ENCODE measurements at places on chromosomes 12 and 14.
A peak's percentile ranks its signal among the peaks of the same experiment; 100 is the strongest.

GRCh38 chr12:3316776-3317480 lies 174.1 kb upstream of the PRMT8 start:
- DNase-seq, result no peak

DNA sequence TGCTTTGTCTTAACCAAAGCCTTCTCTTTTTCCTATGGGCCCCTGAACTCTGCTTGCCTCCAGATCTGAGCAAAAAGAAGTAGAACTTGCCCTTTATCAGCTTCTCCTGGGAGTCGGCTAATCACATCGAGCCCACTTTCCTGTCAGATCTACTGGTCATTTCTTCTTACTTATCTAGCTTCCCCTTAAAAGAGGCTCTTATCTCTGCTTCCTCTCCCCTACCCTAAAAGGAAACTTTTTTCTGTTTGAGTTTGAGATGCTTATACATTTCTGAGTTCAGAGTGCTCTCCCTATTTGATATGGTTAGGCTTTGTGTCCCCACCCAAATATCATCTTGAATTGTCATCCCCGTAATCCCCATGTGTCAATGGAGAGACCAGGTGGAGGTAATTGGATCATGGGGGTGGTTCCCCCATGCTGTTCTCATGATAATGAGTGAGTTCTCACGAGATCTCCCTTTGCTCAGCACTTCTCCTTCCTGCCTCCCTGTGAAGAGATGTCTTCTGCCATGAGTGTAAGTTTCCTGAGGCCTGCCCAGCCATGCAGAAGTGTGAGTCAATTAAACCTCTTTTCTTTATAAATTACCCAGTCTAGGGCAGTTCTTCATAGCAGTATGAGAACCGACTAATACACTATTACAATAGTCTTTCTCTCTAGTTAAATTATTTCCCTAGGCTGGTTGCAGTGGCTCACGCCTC lies 114.7 kb upstream of the AMN1 start:
- DNase-seq, result no peak

DNA sequence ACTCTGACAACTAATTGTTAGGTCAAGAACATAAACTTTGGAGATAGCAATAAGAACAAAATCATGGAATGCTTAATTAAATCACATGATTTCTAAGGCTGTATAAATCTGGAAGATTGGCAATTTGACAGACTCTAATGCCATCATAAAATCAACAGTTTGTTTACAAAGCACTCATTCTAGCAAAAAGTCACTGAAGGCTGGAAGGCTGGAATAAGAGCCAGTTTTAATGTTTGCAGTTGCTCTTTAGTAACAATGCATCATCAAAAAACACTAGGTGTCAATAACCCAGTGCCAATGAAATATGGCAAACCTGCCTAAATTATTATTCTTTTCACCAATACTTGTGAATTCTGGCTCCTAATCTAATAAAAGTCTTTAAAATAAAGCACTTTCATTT lies 65.0 kb downstream of the NUMB start:
- no peak for DNase-seq

GRCh38 chr12:130770413-130771028 lies 54.4 kb upstream of the RIMBP2 start:
- no peak for DNase-seq

DNA sequence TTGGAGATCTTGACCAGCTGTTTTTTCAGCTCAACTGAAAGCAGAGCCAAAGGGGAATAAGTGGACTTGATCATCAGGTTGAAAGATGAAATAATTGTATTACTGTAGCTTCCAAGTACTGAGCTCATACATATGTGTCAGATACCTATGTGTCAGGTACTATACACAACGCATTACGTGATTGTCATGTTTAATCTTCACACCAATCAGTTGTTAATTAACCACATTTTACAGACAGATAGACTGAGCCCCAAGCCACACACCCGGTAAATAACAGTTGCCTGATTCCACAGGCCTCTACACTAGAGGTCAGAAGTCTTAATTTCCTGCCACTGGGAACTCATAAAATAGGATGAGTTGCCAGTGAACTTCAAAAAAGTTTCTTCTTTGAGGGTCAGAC lies 128.5 kb downstream of the GPR135 start:
- DNase-seq, result no peak

- DNase-seq, result no peak
These were observed 32.5 kb upstream of the PLEKHG6 start for GRCh38 chr12:6277982-6278438.

GRCh38 chr12:6273205-6273540 lies 37.3 kb upstream of the PLEKHG6 start:
- no peak for DNase-seq

DNA sequence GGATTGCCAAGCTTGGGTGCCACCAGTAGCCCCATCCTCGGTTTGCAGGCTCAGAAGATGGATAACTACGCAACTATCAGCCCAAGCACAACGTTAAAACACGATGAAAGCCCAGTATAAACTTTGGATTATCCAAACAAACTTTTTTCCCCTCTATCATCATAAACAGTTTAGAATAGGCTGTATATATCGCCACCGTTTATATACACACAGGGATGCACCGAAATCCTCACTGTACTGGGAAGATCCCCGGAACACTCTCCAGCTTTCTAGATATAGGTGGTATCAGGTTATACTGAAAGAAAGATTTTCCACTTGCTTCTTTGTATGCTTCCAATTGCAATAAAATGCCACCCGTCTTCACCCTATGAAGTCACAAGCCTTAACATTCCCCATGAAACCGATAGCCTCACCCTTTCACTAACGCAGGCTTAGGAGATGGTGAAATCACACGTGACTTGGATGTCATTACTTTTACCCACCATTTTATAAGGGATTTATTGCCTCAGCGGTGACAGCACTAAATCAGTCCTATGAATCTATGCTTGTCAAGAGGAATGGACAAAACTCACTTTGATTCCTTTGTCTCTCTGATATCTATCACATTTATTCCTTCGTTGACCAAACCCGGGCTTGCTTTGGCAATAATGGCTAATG lies 207.6 kb upstream of the FOXN3 start:
- no peak for DNase-seq

- DNase-seq, result no peak
These were observed 23.3 kb upstream of the NUDT14 start for GRCh38 chr14:105204206-105204930.

- DNase-seq, result no peak
These were observed 5.4 kb upstream of the LPAR5 start for GRCh38 chr12:6641131-6641530.

DNA sequence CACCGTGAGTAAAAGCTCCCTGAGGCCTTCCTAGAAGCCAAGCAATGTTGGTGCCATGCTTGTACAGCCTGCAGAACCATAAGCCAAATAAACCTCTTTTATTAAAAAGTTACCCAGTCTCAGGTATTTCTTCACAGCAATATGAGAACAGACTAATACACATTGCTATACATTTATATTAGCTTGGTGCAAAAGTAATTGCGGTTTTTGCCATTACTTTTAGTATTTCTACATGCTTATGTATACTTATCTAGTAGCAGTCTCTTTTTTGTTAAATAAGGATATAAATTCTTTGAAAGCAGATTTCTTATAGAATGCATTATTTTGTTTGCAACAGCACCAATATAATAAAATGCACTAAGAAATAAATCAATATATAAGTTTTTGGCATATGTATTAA lies 619.6 kb downstream of the FSCB start:
- no peak for DNase-seq

DNA sequence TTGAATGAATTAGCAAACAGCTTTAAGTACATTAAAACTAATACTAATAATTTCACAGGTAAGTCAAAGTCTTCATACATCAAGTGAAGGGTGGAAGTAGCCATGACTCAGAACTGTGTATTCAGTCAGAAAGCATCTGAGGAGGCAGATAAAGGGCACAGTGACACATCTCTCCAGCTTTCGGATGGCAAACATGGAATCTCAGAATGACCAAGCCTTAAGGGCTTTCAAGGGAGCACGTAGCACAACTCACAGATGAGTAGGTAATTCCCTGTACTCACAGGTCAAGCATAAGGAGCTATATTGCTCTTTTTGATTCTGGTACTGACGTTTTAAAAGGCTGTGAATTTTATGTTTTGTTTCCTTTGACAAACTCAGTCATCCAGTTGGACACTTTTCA lies 56.0 kb downstream of the MDGA2 start:
- no peak for DNase-seq

GRCh38 chr12:106189341-106189740 lies 50.6 kb upstream of the NUAK1 start:
- DNase-seq, result no peak

DNA sequence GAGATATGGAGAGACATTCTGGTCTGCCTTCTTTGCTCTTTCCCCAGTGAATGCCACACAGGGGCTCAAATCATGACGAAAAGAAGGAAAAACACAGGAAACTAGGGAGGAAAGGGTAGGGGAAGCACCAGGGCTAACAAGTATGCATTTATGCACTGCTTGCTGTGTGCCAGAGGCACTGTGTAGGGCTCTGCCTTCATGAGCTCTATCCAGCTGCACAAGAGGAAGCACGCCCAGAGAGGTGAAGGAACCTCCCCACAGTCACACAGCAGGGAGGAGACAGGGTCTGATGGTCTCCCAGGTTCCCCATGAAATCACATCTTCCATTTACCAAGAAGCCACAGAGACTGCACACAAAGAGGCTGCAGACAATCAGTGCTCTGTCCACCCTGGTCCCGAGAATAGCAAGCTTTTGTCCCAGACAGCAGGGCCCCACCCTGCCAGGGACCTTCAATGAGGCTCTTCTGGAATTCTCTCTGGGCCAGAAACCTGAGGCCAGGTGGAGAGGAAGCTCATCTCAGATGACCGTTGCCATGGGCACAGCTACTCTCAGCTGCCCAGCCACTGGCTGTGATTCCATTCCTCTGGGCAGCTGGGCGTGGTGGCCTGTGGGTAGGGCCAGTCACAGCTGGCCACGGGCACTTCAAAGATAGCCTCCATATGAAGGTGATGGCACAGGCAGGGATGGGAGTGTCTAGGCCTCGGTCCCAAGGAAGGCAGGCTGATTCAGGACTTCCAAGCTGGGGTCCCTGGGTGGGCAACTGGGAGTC lies 7.3 kb upstream of the TRPV4 start:
- no peak for DNase-seq

- DNase-seq, result no peak
These were observed 24.8 kb upstream of the PLEKHG6 start for GRCh38 chr12:6285532-6286306.

DNA sequence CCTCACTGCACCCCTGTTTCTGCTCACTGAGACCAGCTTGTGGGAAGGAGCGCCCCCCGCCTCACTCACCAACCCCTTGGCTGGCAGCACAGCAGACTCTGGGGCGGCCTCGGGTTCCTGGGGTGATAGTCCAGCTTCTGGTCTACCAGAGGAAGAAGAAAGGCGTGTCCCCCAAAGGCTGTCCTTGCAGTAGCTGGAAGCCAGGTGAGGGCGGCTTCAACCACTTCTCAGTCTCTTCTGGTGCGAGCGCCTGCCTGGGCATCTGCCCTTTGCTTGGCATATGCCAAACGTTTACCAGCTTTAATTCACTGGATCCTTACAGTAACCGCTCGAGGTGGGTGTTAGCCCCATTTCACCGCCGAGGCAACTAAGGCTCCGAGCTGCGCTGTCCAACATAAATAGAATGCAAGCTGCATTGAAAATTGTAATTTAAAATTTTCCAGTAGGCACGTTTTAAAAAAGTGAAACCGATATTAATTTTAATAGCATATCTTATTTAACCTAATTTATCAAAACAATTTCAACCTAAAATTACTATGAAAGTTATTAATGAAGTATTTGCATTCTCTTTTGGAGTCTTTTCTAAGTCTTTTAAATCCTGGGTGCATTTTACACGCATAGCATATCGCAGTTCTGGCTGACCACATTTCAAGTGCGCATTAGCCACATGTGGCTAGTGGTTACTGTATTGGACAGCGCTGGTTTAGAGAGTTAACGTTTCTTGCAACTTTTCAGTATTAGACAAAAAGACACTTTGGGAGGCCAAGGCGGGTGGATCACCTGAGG lies 872 bp downstream of the FAM177A1 start:
- DNase-seq, result peak; percentile 2

DNA sequence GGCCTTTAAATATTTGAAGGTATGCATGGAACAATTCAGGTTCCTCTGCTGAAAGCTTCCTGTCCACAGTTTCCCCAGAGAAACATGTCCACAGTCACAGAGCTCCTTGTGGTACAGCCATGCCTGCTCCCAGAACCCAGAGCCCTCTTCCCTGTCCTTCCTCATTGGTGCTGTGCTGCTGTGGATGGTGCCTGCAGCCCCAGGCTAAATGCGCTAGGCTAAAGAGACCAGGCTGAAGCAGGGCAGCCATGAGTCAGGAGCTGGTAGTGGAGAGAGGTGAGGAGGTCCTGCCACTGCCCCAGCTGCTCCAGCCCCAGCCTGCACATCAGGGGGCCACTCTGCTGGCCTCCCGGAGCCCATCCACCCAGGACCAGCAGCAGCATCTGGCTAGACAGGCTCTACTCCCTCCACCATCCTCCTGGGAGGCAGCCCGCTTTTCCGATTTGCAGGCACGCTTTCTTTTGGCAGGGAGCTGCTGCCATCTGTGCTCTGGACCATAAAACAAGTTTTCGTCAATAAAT lies 65.4 kb upstream of the DDX11 start:
- DNase-seq, result no peak

GRCh38 chr12:128276471-128276870 lies 9.5 kb downstream of the TMEM132C start:
- no peak for DNase-seq

DNA sequence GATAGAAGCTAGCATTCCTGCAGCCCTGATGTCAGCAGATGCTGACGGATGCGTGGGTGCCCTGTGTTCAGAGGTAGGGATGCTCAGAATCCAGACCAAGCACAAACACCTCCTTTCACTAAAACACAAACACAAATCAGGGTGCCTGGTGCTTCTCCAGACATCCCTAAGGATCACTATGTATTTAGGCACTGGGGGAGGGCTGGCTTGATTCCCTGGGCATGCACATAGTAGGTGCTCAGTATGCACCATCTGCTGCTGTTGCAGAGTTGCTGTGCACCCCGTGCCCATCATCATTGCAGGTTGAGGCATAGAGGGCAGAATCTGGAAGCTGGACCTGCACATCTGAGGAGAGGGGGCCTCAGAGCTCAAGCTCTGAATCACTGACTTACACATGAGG lies 114.8 kb downstream of the PHETA1 start:
- no peak for DNase-seq

GRCh38 chr14:73238424-73238852 lies 1.1 kb downstream of the PAPLN start:
- no peak for DNase-seq

DNA sequence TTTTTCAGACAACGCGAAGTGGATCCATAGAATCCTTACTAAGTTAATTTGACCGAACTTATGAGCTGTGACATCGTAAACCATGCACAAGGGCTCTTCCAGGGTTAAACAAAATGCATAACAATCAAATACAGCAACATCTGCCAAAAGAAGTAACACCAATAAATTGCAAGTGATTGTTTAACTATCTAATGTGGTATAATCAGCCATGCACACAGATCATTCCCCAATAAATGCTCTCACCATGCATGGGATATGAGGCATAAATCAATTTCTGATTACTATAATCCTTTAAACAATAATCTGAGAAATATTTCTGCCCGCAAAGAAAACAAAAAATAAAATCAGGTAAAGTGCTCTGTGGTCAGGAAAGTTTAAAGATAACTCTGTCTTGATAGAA lies 7.7 kb upstream of the PLEKHG7 start:
- DNase-seq, result no peak

- DNase-seq, result no peak
These were observed 1.8 kb upstream of the GMFB start for GRCh38 chr14:54490445-54491175.

GRCh38 chr12:108204117-108204987 lies 75.3 kb downstream of the WSCD2 start:
- no peak for DNase-seq

GRCh38 chr12:122503783-122504590 lies 3.3 kb upstream of the ZCCHC8 start:
- DNase-seq, result no peak
